ENCODE measurements at places on chromosomes 4 and X.

GRCh38 chrX:135557344-135557743, 36.9 kb downstream of the INTS6L start:
- no peak for DNase-seq

GRCh38 chrX:15930585-15930984, 76.0 kb upstream of the AP1S2 start:
- DNase-seq: peak; percentile 47

GRCh38 chrX:117508021-117508420, 608.6 kb downstream of the KLHL13 start:
- no peak for DNase-seq

DNA sequence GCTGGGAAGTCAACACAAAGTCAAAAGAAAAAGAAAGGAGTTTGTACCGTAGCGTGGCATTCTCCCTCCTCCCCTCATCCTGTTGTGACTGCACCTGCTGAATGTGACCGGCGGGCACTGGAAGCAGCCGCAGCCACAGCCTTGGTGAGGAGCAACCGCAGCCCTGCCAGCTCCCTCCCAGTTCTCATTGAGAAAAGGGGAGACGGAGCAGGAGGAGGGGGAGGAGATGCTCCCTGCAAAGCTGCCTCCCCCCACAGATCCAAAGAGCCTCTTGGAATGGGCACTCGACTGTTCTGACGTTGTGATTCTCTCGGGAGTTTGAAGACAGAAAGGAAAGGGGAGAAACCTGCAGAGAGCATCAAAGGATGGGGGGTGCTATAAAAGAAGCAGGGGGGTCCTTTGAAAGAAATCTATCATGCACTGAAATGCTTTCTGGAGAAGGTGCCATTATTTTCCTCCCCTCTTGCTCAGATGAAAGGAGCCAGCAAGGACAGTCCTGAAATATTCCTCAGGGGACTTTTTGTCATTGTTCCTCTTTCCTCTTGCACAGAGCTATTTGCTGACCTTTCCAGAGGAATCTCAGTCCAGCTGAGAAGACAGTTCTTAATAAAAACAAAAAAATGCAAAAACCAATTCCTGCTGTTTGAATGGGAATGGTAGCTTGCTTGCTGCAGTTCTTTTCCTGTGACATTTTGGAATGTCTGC, 429.7 kb downstream of the MAPK10 start:
- DNase-seq: peak; percentile 16

DNA sequence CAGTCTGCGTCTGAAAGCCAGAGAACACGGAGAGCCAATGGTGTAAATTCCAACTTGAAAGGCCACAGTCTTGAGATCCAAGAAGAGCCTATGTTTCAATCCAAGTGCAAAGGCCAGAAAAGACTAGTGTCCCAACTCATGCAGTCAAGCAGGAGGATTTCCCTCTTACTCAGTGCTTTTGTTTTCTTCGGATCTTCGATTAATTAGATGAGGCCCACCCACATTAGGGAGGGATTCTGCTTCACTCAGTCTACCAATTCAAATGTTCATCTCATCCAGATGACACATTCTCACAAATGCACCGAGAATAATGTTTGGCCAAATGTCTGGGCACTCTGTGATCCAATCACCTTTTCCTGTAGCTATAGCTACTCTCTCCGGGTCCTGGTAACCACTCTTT, 91.5 kb upstream of the S100G start:
- DNase-seq: no peak

- no peak for DNase-seq
Measured at GRCh38 chr4:4945829-4946228, 73.4 kb downstream of the CYTL1 start.

DNA sequence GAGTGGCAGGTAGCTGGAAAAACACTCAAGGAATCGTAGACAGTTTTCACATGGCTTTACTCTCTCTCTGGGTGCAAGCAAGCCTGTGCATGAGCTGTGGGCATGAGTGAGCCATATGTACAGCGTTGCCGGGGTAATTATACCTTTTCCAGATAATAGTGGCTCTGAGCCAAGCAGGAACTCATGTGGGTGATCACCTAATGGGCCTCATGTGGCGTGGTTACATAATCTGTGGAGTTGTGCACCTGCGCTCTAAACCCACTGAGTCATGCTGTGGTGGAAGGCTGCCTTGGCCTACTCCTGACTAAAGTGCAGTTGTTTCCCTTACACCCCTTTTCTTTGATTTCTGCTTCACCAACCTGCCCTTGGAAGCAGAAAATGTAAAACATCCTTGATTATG, 1564.5 kb upstream of the PCDH10 start:
- no peak for DNase-seq

- DNase-seq: no peak
Measured at GRCh38 chr4:7377223-7377865, 57.4 kb downstream of the PSAPL1 start.

DNA sequence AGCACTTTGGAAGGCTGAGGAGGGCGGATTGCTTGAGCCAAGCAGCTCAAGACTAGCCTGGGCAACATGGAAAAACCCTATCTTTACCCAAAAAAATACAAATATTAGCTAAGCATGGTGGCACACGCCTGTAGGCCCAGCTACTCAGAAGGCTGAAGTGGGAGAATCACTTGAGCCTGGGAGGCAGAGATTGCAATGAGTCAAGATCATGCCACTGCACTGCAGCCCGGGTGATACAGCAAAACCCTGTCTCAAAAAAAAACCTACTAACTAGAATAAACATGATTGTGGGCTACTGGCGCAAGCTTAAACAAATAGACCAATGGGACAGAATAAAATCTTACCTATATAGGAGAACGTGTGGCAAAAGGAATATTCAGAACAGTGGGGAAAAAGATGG, 7.3 kb downstream of the CDKL2 start:
- DNase-seq: no peak

GRCh38 chrX:153623310-153624029, 23.5 kb upstream of the DUSP9 start:
- no peak for DNase-seq

Data from DMS153 (cell line).